ENCODE measurements at places on chromosomes 16 and 17. TPM values are rescaled to one million over a fixed set of nuclear protein-coding genes. Genes with fewer than 3 reads are reported as not detected.
A peak's percentile ranks its signal among the peaks of the same experiment; 100 is the strongest.

Gene SAP30BP
- 47.2 TPM for total RNA-seq

Gene NHLRC4
- total RNA-seq, result 0.11 TPM

Gene MSLN
- 0.91 TPM for total RNA-seq

Gene ZFP1
- total RNA-seq, result 6.7 TPM

Gene KIF1C
- total RNA-seq, result 686 TPM

Gene SAMD14
- total RNA-seq, result 1.6 TPM

Gene HOXB4
- total RNA-seq, result 0.25 TPM

Gene P2RX1
- 0.55 TPM for total RNA-seq

DNA sequence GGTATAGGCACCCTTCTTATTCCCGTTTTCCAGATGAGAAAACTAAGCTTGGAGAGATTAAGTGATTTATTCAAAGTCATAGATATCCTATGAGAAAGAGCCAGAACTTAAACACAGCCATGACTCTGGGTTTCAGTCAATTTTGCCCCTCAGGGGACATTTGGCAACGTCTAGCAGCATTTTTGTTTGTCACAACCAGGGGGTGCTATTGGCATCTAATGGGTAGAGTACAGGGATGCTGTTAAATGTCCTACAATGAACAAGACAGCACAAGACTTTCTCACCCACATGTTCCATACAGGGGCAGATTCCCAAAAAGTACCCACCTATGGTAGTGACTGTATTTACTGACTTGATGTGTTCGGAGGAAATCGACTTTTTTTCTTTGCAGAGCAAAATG lies 4.8 kb upstream of the SHISA9 start:
- peaks cover 5% of the 10 kb centered on the region for H3K4me1 ChIP-seq
- peaks cover 71% of the 10 kb centered on the region for H3K27me3 ChIP-seq
- no peak for DNase-seq
- H3K36me3 ChIP-seq, result no peaks in the 10 kb centered on the region

- H3K27me3 ChIP-seq, result peaks cover 11% of the 10 kb centered on the region
- H3K36me3 ChIP-seq, result no peaks in the 10 kb centered on the region
- peaks cover 9% of the 10 kb centered on the region for H3K4me1 ChIP-seq
These were observed 4.6 kb upstream of the MFSD6L start for GRCh38 chr17:8803531-8804420.

- H3K4me1 ChIP-seq, result peaks cover 28% of the 10 kb centered on the region
- DNase-seq, result no peak
- no peak overlapping the region for H3K27ac ChIP-seq
- H3K36me3 ChIP-seq, result no peaks in the 10 kb centered on the region
- H3K4me3 ChIP-seq, result no peak overlapping the region
These were observed 106.1 kb downstream of the ZNF423 start for GRCh38 chr16:49749816-49750215.

DNA sequence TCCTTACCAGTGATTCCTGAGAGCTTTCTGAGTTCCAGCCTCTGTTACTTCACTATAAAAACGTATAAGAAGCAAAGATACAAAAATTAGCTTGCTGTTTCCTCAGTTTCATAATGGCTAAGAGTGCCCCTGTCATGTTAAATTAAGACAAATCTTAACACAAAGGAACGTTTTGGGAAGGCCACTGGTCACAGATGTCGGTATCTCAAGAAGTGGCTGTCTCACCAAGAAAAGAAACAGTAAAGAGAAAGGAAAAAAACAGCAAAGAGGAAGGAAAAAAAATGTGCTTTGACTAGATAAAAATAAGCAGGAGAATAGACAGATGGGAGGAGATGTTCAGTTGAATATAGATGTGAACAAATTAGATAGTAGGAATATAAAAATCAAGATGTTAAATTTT lies 94.8 kb upstream of the AKTIP start:
- no peaks in the 10 kb centered on the region for H3K4me1 ChIP-seq
- H3K27me3 ChIP-seq, result no peaks in the 10 kb centered on the region
- H3K27ac ChIP-seq, result no peak overlapping the region
- no peak for DNase-seq

DNA sequence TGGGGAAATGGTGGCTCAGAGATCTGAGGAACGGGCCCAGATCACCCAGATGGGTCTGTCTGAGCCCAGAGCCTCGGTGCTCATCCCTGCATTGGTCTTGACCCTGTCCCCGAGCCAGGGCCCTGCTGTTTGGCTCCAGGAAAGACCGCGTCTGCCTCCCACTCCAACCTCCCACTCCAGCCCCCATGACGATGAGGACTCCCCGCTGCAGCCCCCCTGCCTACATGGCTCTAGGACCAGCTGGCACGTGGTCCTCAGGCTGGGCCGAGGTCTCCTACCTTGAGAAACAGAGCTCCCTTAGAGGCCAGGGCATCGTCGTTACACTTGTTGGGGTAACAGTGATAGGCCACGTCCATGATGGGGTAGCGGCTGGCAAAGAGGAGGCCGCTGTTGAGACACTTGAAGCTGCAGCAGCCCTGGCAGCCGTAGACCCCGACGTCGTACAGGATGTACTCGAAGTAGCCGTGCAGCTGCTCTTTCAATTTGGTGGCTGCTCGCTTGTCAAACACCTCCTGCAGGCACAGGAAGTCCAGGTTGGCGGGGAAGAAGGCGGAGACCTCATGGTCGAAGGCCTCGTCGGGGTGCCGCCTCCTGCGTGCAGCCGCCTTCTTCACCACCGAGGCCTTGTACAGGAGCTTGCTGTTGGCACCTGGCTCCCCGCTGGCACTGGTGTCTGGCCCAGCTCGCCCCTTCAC lies 59.9 kb downstream of the PRMT7 start:
- H3K4me1 ChIP-seq, result no peaks in the 10 kb centered on the region
- peaks cover 31% of the 10 kb centered on the region for H3K27me3 ChIP-seq
- DNase-seq, result no peak
- no peak overlapping the region for H3K4me3 ChIP-seq
- no peaks in the 10 kb centered on the region for H3K36me3 ChIP-seq

DNA sequence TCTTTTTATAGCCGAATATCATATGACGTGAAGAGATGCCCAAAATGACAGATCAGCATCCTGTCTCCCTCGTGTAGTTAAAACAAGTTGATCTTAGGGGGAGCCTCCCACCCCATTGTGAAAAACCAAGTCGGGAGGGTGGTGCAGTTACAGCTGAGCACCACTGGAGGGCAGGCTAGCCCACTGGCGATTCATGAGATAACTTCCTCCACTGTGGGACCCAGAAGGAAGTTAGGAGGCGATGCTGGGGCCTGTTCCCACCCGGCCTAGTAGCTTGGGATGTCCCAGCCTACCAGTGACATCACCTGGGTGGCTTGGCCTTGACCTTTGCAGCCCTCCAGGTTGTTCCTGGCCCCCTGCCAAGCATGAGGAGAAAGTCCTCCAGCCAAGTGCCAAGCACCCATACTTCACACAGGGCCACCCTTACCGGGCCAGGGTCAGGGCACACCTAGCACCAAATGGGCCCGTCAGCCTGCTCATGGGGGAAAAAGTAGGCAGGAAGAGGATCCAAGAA lies 8.1 kb upstream of the CPNE2 start:
- H3K4me1 ChIP-seq, result peaks cover 8% of the 10 kb centered on the region
- H3K36me3 ChIP-seq, result peaks cover 4% of the 10 kb centered on the region
- H3K4me3 ChIP-seq, result no peak overlapping the region
- DNase-seq, result peak; percentile 55
- no peaks in the 10 kb centered on the region for H3K27me3 ChIP-seq

DNA sequence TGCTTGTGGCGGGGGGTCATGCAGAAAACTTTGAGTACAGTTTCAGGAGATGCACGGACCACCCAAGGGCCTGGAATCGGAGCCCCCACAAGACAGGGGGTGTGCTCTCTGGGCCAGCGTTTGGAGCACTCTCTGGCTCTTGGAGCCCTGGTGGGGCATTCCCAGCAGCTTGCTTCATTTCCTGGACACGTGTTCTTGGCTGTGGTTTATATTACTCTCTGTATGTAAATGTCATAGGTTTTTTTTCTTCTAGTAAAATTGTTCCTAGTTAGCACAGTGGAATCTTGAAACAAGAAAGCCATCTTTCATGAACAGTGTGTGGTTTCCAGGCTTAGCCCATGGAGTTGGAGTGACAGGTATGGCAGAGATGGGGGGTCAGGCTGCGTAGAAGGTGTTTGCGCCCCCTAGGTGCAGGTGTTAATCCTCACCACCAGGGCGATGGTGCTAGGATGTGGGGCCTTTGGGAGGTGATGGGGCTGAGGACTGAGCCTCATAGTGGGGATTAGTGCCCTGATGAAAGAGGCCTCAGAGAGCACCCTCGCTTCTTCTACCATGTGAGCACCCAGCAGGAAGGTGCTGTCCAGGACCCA lies 79.8 kb downstream of the JPH3 start:
- no peak overlapping the region for H3K27ac ChIP-seq
- H3K27me3 ChIP-seq, result peaks cover 85% of the 10 kb centered on the region
- no peak for DNase-seq
- no peaks in the 10 kb centered on the region for H3K4me1 ChIP-seq
- no peaks in the 10 kb centered on the region for H3K36me3 ChIP-seq

GRCh38 chr17:33085256-33085655 lies 93.6 kb downstream of the SPACA3 start:
- no peaks in the 10 kb centered on the region for H3K4me1 ChIP-seq
- H3K27ac ChIP-seq, result no peak overlapping the region
- no peak for DNase-seq
- no peak overlapping the region for H3K4me3 ChIP-seq
- H3K27me3 ChIP-seq, result peaks cover 83% of the 10 kb centered on the region

DNA sequence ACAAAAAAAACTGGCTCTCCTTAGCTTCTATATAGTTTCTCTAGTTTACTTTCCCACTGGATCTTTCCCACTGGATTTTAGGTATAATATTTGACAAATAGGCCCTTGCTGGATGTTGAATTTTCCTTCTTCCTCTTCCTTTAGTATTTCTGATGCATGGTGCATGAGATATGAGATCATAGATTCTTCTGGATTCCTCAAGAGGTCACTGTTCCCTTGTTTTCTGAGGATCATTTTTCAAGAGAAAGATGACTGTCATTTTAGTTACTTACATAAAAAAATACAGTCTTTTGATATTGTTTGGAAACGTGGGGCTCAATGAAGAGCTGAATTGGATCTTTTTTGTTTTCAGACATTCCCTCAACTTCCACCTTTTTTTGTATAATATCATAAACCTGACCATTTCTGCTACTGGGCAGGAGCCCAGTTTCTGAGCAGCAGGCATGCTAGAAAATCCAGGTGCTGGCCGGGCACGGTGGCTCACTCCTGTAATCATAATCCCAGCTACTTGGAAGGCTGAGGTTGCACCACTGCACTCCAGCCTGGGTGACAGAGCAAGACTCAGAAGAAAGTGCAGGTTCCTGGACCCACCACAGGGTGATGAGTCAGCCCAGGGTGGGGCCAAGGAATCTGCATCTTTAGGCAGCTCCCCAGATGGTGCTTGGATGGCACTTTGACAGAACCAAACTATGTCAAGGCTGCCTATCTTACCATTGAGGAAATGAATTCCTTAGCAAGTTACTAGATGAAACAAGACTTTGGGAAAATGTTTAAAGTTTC lies 70.3 kb downstream of the SDR42E1 start:
- no peak overlapping the region for H3K4me3 ChIP-seq
- no peaks in the 10 kb centered on the region for H3K4me1 ChIP-seq
- H3K36me3 ChIP-seq, result no peaks in the 10 kb centered on the region
- no peak for DNase-seq
- no peak overlapping the region for H3K27ac ChIP-seq

DNA sequence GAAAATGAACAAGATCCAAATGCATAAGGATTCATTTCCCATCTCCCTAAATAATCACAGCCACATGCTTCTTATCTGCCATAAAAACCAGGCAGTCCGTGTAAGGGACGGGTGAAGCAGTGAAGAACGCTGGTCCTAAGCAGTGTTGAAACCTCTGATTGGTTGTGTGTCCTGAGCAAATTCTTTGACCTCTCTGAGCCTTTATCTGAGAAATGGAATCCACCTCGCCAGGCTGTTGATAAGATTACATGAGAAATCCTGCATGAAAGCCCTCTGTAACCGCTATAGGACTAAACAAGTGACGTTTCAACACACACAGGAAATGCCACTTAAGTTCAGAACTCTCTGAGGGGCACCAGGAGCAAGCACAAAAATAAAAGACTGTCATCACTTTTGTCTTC lies 26.8 kb downstream of the GAS7 start:
- DNase-seq, result no peak
- H3K27ac ChIP-seq, result peak overlapping the region; percentile 50
- H3K27me3 ChIP-seq, result peaks cover 4% of the 10 kb centered on the region
- H3K4me3 ChIP-seq, result no peak overlapping the region

DNA sequence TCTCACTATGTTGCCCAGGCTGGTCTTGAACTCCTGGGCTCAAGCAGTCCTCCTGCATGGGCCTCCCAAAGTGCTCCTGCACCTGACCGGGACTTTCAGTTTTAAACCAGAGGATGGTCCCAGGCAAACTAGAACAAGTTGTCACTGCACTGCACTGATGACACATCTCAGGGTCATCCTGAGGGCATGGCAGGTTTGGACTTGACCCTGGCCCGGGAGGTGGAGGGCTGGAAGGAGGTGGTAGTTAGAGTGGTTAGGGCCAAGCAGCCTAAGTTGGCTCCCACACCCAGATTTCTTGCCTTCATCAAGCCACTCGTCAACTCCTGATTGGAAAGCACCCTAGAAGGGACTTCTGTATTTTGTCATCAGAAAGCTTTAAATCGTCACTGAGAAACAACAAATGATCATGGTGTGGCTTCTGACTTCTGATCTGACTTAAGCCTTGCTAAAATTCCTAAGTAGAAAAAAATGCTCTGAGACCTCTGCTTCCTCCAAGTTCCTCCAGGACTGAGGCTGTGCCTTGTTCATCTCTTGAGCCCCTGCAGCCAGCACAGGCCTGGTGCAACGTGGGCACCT lies 43.5 kb downstream of the EMP2 start:
- no peak for DNase-seq
- peaks cover 99% of the 10 kb centered on the region for H3K36me3 ChIP-seq
- H3K27ac ChIP-seq, result peak overlapping the region; percentile 7
- H3K4me1 ChIP-seq, result peaks cover 24% of the 10 kb centered on the region

GRCh38 chr16:88512728-88513696 lies 57.2 kb upstream of the ZC3H18 start:
- no peak overlapping the region for H3K4me3 ChIP-seq
- H3K27ac ChIP-seq, result no peak overlapping the region
- no peak for DNase-seq
- no peaks in the 10 kb centered on the region for H3K36me3 ChIP-seq
- H3K27me3 ChIP-seq, result no peaks in the 10 kb centered on the region

- peaks cover 31% of the 10 kb centered on the region for H3K4me1 ChIP-seq
- peak; percentile 72 for DNase-seq
- peak overlapping the region; percentile 54 for H3K27ac ChIP-seq
- H3K4me3 ChIP-seq, result no peak overlapping the region
- no peaks in the 10 kb centered on the region for H3K27me3 ChIP-seq
- H3K36me3 ChIP-seq, result peaks cover 88% of the 10 kb centered on the region
These were observed 8.2 kb downstream of the POLR2C start for GRCh38 chr16:57470711-57471110.
